ENCODE measurements at places on chromosomes 6 and 20. TPM values are rescaled to one million over a fixed set of nuclear protein-coding genes. Genes with fewer than 3 reads are reported as not detected.

The ZBTB46 gene
- 11.3 TPM for total RNA-seq

The KCNB1 gene
- 0.52 TPM for total RNA-seq

The LIME1 gene
- 13.8 TPM for total RNA-seq

The SLX4IP gene
- 11.2 TPM for total RNA-seq

The SLC26A8 gene
- 0.27 TPM for total RNA-seq

The ENPP5 gene
- total RNA-seq, result 8.7 TPM

The ADGRB3 gene
- 13.9 TPM for total RNA-seq

The BCAS1 gene
- total RNA-seq, result 0.20 TPM

The CDSN gene
- total RNA-seq, result not detected

The ZSCAN23 gene
- total RNA-seq, result 13.9 TPM

The PPP1R14C gene
- 0.38 TPM for total RNA-seq

The LY6G6F gene
- not detected for total RNA-seq

The MATN4 gene
- not detected for total RNA-seq

The C20orf202 gene
- total RNA-seq, result 0.27 TPM

The SCRT2 gene
- not detected for total RNA-seq

The SHLD1 gene
- total RNA-seq, result 10.0 TPM

The PDYN gene
- total RNA-seq, result not detected

The BMP6 gene
- 3.6 TPM for total RNA-seq

The UNC93A gene
- not detected for total RNA-seq

The BACH2 gene
- total RNA-seq, result 34.1 TPM

The SNAP25 gene
- 4.8 TPM for total RNA-seq

The DPPA5 gene
- not detected for total RNA-seq

The KAT14 gene
- 22.2 TPM for total RNA-seq

The SIRPD gene
- not detected for total RNA-seq

The KHDC1L gene
- total RNA-seq, result 0.56 TPM

The TAF11 gene
- total RNA-seq, result 36.7 TPM

The TMEM244 gene
- not detected for total RNA-seq

The VGLL2 gene
- not detected for total RNA-seq

The IYD gene
- total RNA-seq, result not detected

The ABRACL gene
- total RNA-seq, result 60.6 TPM

The ZNF165 gene
- total RNA-seq, result 4.0 TPM

The PDE7B gene
- total RNA-seq, result 16.5 TPM

All from mesothelial cell of epicardium (in vitro differentiated cells).